Activated naive CD4-positive, alpha-beta T cell treated with anti-CD3 and anti-CD28 coated beads for 36 hours (primary cell): ENCODE measurements at places on chromosomes 12 and 14. TPM values are rescaled to one million over a fixed set of nuclear protein-coding genes. Genes with fewer than 3 reads are reported as not detected.

GRCh38 chr14:24298892-24299254, 707 bp downstream of the DHRS1 start:
- peak; percentile 38 for DNase-seq

DNA sequence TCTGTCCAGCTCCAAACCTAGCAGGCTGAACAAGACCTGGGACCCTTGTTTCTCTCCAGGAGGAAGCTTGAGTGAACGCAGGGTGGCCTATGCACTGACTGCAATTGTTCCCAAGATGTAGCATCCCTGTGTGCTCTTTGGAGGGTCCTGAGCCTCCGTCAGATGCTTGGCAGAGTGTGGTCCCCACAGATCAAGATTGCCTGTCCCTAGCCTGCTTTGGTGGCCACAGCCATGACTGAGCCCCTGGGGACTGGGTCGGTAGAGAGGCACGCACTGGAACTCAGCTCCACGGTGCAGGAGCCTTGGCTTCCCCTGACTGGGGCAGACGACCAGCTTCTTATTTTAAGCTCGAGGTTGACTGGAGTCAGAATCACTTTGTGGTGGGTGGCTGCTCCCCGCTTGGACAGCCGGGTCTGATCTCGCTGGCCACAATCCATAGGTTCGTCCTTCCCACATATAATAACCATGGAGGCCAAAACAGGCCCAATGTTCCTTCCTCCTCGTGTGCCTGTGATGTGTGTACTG, 97.8 kb downstream of the LGMN start:
- no peak for DNase-seq

DNA sequence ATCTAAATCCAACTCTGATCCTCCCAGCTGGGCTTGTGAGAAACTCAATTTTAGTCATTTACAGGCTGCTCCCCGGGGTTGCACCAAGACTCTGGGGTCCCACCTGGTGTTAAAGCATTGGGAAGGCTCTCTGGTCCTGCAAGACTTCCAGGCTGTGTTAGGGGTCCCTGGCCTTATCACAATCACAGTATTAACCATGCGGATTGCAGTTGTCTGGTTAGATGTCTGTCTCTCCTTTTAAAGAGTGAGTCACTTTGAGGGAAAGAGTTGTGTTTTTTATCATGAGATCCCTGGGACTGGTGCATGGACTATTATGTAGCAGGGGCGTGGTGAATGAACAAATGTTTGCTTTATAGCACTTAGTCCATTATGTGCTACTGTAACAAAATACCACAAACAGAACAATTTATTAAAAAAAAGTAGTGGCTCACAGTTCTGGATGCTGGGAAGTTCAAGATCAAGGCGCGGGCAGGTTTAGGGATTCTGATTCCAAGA, 531.4 kb downstream of the FUT8 start:
- DNase-seq, result no peak

- DNase-seq, result no peak
Measured at GRCh38 chr14:93089521-93090269, 26.0 kb downstream of the ITPK1 start.

Gene SSTR1
- not detected for total RNA-seq

Gene ARHGAP9
- total RNA-seq, result 97.9 TPM

- peak; percentile 32 for DNase-seq
Measured at GRCh38 chr12:120078868-120079267, 37.7 kb downstream of the RAB35 start.

Gene MON2
- 29.2 TPM for total RNA-seq

Gene CFAP251
- total RNA-seq, result 0.62 TPM

DNA sequence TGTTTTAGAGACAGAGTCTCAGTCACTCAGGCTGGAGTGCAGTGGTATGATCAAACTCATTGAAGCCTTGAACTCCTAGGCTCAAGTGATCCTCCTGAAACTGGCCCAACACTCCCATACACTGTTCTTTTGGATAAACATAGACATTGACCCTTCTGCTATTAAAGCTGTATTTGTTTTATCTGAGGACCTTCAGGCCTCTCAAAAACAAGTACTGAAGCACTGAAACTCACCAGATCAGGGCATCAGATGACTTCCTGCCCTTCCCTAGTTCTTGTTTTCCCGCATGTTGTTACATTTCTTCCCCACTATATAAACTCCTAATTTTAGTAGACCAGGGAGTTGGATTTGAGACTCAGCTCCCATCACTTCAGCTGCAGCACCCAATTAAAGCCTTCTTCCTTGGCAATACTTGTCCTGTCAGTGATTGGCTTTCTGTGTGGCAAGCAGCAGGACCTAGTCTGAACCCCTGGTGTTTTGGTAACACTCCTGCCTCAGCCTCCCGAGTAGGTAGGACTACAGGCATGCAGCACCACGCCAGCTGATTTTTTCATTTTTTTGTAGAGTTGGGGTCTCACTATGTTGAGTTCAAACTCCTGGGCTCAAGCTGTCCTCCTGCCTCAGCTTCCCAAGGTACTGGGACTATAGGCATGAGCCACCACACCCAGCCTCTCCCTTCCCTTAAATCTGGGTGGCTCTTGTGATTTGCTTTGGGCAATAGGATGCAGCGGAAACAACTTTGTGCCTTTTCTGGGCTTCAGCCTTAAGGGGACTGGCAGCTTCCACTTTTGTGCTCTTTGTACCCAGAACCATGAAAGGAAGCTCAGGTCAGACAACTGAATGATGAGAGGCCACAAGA, 12.5 kb upstream of the IFT81 start:
- no peak for DNase-seq

GRCh38 chr12:32117316-32117715, 10.7 kb downstream of the BICD1 start:
- no peak for DNase-seq
